ENCODE measurements at places on chromosomes 12 and 14.

- peak; percentile 28 for DNase-seq
Observed at GRCh38 chr12:49825360-49825970, 2.7 kb downstream of the NCKAP5L start.

GRCh38 chr12:56341616-56342015 lies 2.9 kb downstream of the IL23A start:
- DNase-seq: no peak

DNA sequence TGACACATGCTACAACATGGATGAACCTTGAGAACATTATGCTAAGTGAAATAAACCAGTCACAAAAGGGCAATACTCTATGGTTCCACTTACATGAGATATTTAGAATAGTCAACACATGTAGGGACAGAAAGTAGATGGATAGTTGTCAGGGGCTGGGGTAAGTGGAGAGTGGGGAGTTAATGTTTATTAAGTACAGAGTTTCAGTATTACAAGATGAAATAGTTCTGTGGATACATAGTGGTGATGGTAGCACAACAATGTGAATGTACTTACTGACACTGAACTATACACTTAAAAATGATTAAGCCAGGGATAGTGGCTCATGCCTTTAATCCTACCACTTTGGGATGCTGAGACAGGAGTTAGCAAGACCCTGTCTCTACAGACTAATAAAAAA lies 8.7 kb downstream of the NUP107 start:
- no peak for DNase-seq

- no peak for DNase-seq
Observed at GRCh38 chr14:104235686-104236085, 97.3 kb downstream of the KIF26A start.

DNA sequence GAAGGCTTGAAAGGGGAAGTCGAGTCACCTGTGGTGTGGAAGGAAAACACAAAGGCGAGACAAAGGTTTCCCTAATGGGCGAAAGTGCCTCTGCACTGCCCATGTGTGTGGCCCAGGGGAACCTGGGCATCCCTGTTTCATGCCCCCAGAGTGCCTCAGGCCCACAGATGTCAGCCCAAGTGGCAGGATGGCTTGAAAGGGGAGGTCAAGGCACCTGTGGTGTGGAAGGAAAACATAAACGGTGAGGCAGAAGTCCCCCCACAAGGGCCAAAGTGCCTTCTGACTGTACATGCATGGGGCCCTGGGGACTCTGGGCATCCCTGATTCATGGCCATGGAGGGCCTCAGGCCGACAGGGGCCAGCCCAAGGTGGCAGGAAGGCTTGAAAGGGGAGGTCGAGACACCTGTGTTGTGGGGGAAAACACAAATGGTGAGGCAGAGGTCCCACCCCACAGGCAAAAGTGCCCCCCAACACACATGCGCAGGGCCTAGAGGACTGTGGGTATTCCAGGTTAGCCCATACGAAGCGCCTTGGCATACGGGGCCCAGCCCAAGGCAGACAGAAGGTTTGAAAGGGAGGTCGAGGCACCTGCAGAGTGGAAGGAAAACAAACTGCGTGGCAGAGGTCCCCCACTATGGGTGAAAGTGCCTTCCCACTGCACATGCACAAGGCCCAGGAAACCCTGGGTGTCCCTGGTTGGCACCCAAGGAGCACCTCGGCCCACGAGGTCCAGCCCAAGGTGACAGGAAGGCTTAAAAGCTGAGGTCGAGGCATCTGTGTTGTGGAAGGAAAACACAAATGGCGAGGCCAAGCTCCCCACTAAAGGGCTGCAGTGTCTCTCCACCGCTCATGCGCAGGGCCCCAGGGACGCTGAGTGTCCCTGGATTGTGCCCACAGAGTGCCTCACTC lies 382.3 kb downstream of the ALG10 start:
- DNase-seq: no peak

- DNase-seq: no peak
Observed at GRCh38 chr12:5808981-5809380, 136.1 kb downstream of the ANO2 start.
